ENCODE measurements at places on chromosomes 7 and 10. TPM values are rescaled to one million over a fixed set of nuclear protein-coding genes. Genes with fewer than 3 reads are reported as not detected.

Gene AMPH
- 4.4 TPM for total RNA-seq

Gene SUN3
- total RNA-seq, result not detected

DNA sequence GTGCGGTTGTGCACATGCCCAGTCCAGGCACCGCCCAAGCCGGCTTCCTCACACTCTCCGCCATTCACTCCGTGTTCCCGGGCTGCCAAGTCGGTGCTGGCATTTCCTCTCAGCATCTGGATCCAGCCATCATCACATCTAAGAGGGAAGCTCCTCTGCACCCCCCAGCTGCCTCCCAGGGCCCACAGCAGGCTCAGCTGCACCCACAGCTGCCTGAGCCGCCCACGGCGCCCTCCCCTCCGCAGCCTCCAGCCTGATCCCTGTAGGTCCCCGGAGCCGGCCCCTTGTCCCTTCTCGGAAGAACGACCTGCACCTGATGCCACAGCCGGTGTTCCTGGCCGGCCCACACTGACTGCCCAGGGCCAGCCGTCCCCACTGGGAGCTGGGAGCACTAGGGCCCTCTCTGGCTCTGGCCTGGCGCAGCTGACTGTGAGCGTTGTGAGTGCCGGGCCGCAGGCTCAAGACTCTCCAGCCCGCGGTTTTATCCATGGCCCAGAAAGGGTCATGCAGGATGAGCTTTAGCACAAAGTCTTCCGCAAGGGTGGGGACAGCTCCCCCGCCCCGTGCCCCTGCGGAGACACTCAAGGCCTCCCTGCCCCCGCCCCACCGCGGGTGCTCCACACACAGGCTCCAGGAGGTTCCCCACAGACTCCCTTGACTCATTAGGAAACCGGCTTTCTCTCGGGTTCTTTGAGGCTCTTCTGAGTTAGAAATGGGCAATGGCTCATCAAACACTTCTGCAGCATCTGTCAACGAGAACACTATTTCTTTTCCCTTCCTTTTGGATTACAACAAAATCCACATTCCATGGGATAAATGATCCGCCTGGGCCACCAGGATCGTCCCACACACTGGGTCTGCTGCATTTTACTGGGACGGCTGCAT lies 31.2 kb downstream of the CFAP46 start:
- peak; percentile 90 for DNase-seq

DNA sequence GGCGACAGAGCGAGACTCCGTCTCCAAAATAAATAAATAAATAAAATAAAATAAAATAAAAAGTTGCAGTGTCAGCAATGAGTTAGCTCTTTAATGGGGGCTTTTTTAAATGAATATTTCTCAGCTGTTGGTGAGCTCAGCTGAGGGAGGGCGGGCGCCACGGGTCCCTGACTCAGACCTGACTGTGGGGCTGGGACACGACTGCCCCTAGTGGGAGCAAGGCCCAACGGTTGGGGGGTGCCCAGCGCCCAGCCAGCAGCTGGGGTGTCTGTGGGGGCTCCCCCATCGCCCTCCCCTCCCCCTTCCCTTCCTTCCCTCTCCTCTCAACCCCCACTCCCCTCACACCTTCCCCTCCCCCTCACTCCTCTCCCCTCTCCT lies 46.6 kb downstream of the PWWP2B start:
- DNase-seq, result peak; percentile 97

DNA sequence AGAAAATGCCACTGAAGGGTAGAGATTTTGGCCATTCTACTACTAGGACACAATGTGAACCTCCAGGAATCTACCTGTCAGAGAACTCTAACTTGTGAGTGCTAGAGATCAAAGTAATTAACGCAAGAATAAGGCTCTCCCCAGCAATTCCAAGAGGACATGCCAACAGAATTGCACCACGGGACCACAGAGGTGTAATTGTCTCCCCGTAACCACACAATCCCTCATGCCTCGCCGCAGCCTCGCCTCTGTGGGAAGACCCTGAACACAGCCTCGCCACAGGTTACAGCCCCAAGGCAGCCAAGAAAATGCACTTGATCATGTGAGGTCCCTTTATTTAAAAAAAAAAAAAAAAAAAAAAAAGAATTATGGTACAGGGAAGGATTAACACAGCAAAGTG lies 29.5 kb downstream of the CDCA7L start:
- no peak for DNase-seq

- DNase-seq, result no peak
Measured at GRCh38 chr10:101329341-101330032, 24.5 kb upstream of the BTRC start.

- DNase-seq, result peak; percentile 18
Measured at GRCh38 chr10:86083206-86083605, 283.4 kb downstream of the GRID1 start.

- no peak for DNase-seq
Measured at GRCh38 chr7:3039787-3040186, 3.9 kb downstream of the CARD11 start.
